HS-5 (cell line): ENCODE measurements at places on chromosomes 7 and 10.
A peak's percentile ranks its signal among the peaks of the same experiment; 100 is the strongest.

- peak; percentile 86 for DNase-seq
These were observed 23.6 kb upstream of the SEMA3C start for GRCh38 chr7:80942261-80943041.

- DNase-seq, result peak; percentile 3
These were observed 246.6 kb downstream of the ADRA2A start for GRCh38 chr10:111323389-111323966.

DNA sequence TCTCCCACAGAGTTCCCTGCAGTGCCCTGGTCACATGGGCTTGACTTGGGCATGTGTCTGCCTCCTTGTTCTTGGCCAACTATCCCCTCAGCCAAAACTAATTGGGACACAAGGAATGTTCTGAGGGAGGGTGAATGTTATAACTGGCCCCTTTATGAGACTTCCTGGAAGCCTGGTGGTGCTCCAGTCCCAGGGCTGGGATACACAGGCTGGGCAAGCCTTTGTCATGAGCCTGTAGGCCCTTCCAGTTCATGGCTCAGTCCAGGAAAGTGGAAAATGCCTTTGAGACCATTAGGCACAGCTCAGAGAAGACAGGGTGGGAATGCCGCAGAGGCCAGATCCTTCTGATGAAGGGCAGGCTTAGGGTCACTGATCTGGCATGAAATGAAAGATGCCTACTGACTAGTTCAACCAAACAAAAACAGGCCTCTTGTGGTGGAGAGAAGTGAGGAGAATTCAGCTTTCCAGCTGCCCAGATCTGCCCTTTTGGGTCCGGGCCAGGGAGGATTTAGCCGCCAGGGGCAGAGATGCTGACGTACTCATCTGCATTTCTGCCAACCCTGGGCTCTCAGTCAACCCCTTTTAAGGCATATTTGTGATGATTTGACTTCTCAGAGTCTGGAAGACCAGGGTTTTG lies 961.5 kb downstream of the KCNMA1 start:
- no peak for DNase-seq

DNA sequence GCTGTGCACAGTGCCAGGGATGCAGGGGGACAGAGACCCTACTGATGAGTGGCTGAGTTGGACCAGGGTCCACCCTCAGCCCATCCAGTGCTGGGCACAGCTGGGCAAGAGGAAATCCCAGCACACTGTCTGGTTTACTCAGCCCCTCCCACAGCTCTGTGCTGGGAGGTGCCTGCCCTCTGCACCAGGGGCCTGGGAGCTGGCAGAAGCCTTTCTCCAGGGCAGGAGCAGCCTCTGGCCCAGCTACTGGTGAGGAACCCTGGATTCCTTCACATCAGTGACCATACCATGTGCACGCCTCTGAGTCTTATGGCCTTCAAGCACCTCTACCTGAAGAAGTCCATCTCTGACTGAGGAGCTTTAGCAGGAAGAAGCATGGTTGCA lies 25.9 kb upstream of the C10orf71 start:
- no peak for DNase-seq

DNA sequence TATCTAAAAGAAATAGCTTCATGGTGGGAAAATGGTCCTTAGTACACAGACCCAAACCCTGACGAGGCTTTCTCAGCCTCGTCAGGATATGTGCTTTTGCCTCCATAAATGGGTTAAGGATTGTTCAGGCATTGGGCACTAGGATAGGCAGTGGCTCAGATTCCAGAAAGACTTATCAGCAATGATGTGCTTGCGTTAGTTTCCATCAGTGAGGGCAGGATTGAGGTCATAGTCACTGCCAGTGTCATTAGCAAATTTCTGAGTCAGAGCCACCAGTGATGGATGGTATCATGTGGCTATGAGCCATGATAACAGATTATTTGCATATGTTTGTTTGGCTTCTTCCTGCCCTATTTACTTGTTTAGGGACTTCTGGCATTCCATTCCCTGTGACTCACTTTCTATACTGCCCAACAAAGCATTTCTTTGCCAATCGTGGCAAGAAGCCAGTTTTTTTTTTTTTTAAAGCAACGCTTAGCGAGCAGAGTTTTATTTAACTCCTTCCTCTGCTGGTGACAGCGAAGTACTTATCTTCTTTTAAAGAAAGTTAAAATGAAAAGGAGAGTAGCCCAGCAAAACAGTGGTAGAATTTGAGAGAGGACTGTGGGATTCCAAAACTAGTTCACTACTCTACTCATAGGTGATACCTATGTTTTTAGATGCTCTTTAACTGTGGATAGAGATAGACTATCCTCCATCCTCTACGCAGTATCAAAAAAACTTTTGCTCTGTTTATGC lies 44.4 kb downstream of the MYPN start:
- DNase-seq, result peak; percentile 99

DNA sequence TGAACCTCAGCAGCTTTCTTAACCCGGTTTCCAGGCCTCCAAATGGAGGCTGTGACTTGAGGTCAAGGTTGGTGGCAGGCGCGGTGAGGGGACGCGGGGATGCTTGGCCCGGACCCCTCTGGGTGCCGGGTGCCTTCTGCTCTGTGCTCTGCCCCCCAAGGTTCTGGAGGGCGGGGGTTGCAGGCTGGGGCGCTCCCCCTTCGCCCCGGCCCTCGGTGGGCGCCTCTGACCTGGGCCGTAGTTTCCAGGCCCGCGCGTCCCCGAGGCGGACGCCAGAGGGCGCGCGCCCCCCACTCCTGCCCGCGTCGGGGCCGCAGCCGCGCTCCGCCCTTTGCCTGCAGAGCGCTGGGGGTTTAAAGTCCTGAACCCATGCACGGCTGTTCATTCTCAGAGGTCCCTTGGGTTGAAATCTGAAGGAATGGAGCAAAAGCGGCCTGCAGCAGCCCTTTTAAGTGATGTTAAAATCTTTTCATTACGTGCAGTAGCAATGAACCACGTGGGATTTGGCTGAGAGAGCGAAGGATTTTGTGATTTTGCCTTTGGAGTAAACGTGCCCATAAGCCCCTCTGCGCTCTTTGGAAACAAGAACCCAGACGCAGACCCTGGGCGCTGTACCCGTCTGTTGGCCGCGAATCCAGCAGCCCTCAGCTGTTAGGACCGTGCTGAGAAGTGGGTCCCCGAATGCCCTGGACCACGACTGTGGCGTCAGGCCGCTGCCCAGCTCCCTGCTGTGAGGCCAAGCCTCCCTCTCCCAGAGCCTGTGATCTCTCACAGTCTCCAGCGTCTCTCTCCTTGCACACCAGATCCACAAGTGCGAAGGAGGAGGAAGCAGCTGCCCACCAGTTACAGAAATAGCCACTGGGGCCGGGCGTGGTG lies 135.0 kb downstream of the ACTR3B start:
- no peak for DNase-seq
